NCI-H510A treated with DMSO at 0.1 percent for 48 hours (cell line): ENCODE measurements at places on chromosomes 12 and 14.

GRCh38 chr12:53173085-53173715 is 7.3 kb upstream of the ZNF740 start:
- DNase-seq: no peak

- no peak for DNase-seq
Observed at GRCh38 chr12:72406111-72406510, 133.9 kb downstream of the TRHDE start.

DNA sequence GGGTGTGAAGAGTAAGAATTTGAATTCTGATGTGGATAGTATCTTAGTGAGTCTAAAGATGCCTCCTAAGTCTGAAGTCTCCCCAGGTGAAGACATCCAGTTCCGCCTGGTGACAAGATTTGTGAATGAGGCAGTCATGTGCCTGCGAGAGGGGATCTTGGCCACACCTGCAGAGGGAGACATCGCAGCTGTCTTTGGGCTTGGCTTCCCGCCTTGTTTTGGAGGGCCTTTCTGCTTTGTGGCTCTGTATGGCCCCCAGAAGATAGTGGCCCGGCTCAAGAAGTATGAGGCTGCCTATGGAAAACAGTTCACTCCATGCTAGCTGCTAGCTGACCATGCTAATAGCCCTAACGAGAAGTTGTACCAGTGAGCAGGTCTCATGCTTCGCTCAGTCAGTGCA is 24.6 kb upstream of the AICDA start:
- DNase-seq: no peak

- DNase-seq: peak; percentile 50
Observed at GRCh38 chr14:91352053-91352452, 65.6 kb downstream of the CCDC88C start.

- DNase-seq: no peak
Observed at GRCh38 chr12:54405573-54405972, 13.5 kb downstream of the ITGA5 start.

DNA sequence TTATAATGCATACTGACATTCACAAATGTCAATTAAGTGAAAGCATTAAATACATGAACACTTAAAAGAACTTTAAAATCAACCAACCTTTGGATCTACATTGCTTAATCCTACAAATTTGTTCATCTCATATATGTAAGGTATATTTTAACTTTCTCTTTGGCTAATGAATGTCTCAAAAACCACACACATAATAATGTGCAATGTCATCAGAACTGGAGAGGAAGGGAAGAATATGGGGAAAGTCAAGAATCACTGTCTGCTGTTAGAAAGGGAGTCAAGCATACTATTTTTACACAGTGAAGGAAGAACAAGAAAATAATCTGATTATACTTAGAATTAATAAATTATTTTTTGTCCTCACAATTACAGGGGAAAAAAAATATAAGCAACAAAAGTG is 4.9 kb downstream of the GMFB start:
- DNase-seq: no peak

DNA sequence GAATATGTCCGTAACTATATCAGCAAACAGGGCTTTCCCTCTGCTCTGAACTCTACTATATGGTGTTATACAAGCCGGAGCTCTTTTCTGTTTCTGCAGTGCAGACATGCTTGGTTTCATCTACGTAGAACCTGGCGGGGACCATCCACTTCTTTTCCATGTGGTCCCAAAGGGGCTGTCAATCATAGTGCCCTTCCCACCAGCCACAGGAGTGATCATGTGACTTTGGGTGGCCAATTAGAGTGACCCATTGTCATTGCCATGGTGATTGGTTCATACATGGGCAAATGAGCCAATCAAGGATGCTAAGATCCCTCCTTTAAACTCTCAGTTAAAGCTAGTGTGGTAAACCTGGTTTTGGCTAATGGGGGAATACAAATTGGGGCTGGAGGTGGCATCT is 281.3 kb downstream of the TMEM132D start:
- DNase-seq: no peak

DNA sequence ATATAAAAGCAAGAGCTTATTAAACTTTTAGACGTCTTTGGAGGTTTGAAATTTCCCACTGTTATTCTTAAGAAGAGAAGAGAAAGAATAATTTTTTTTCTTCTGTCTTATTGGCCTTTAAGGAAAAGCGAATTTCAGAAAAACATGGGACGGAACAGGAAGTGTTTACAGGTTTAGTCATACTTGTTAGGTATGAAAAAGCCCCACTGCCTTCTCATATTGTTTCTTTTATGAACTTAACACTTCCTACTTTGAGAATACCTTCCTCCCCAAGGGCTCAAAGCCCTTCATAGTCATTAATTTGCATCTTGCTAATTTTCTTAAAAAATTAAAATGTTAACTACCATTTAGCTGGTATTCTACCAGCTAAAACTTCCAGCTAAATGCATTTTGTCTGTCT is 82.0 kb downstream of the ETV6 start:
- no peak for DNase-seq

GRCh38 chr14:61502459-61503093 is 181.2 kb downstream of the PRKCH start:
- DNase-seq: no peak

DNA sequence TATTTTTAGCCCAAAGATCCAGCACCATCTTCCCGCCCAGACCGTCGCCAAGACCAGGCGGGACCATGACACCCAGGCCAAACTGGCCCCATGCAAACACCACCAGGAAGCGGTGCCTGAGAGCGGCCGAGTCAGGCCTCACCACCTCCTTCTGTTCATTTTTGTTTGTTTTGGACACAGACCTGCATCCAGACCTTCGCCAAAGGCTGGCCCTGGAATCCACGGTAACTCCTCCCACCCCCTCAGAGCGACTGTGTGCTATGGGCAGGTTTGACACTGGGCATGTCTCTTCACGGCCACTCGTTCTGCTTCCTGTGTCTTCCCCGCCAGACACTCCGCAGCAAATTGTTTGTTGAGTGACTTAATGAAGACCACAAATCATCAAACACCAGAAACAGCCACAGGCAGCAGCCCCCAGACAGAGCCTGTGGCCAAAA is 47.1 kb downstream of the NCOR2 start:
- DNase-seq: peak; percentile 73

- no peak for DNase-seq
Observed at GRCh38 chr12:66047411-66048021, 83.0 kb downstream of the LLPH start.

DNA sequence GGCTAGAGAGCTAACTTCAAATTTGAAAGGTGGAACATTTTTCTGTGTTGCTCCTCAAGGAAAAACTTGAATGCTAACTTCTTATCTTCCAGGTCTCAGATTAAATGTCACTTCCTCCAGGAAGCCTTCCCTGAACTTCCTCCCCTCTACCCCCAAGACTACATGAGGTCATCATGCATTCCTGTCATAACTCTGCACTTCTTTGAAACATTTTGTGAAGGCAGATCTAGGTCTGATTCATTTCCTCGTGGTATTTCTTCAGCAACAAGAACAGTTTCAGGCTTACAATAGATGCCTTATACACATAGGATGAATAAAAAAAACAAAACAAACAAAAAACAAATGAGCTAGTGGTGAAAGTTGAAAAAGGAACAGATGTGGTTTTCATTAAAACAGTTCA is 97.1 kb upstream of the SRRM4 start:
- DNase-seq: no peak

- DNase-seq: no peak
Observed at GRCh38 chr14:52080808-52081755, 12.2 kb upstream of the NID2 start.

GRCh38 chr12:89797436-89797835 is 88.8 kb upstream of the ATP2B1 start:
- no peak for DNase-seq

DNA sequence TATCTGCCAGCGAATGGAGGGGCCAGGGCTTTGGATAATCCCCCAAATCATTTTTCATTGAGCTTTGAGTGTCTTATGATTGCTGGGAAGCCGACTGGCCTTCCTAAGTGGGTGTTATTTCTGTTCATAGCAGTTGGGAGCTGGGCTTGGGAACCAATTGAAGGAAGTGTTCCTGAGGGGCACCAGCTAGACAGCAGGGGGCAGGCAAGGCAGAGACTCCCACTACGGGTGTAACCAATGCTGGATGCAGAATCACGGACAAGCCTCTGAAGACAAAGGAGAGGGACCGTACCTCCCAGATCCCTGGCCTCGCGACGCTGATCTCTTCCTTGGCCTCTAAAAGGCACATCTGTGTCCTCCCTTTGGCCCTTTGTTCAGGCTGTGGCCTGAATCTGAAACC is 149.0 kb upstream of the PRMT8 start:
- peak; percentile 78 for DNase-seq

DNA sequence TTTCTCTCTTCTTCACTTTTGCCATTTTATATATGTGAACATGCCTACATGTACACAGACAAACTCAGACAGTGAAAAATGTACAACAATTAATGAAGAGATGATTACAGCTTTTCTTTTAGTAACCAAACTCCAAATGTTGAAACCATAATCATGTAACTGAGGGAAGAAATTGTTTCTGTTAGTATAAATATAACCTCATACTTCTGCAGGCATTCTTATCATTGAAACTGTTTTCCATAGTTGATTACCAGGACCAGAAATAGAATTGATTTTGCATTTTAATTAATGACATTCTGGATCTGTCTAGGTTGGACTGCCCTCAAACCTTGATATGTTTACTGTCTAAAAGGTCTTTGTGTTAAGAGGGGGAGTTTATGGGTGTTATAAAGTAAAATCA is 3.2 kb downstream of the ANO4 start:
- DNase-seq: no peak

GRCh38 chr12:51281202-51281924 is 11.1 kb upstream of the SMAGP start:
- DNase-seq: no peak

GRCh38 chr14:67933266-67933665 is 113.7 kb downstream of the RAD51B start:
- DNase-seq: no peak

DNA sequence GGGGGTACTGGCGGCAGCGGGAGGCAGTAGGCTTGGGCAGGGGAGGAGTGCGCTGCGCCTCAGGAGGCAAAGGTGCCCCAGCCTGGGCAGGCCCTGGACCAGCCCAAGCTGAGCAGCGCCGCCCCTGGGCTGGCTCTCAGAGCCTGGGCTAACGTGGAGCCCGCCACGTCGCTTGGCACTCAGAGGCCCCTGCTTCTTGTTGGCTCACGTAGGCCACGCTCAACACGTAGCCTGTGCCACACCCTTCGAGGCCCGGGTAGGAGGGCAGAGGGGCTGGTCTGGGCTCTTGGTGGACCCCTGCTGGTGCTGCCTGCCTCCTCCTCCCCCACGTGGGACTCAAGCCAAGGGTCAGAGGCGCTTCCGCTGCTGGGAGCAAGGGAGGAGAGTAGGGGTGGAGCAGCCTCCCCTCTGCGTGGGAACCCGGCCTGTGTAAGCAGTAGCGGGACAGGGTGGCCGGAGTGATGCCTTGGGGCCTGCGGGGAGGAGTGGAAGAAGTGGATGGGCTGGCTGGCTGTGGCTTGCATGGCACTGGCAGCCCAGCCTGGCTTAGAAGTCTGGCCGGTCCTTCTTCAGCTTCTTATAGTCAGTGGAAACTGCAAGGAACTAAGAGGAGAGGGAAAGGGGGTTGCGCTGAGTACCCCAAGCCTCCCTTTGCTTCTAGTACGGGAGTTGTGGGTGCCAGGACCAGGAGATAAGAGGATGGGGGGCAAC is 5.7 kb downstream of the SHMT2 start:
- no peak for DNase-seq

GRCh38 chr14:33532553-33532952 is 418.3 kb downstream of the EGLN3 start:
- no peak for DNase-seq

GRCh38 chr14:104240434-104241157 is 102.2 kb downstream of the KIF26A start:
- DNase-seq: peak; percentile 97

DNA sequence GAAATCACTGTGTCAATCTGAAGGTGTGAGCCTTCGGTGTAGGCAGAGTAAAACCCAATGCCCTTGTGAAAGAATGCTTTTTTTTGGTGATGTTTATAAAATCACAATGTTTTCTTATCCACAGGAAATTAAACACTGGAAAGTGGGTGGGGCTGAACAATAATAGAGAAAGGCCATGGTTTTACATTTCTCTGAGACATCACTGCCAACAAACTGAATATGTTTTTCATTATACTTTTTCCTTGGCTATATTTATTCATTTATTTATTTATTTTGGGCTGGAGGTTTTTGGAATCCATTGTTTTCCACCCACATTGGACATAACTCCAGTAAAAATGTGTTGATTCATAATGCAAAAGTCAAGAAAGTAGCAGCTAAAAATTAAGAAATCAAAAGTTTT is 16.9 kb downstream of the LRRK2 start:
- no peak for DNase-seq

GRCh38 chr12:96220902-96221301 is 26.7 kb downstream of the ELK3 start:
- no peak for DNase-seq

- no peak for DNase-seq
Observed at GRCh38 chr14:102805371-102805891, 28.2 kb downstream of the TRAF3 start.

DNA sequence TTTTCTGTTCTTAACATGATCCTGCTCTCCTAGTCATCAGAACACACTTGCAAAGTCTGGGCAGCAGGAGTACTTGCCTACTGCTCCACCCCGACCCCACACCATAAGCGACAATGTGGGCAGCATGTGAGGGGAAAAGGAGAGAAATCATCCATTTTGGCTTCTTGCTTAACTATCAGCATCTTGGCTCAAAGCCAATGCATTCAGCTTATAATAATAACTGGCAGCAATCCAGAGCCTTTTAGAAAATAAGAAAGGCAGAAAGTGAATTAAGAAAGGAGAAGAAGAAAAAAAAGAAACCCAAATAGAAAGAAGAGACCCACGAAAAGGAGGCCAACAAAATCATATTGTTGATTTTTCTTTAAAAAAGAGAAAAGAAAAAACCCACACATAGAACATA is 930.8 kb downstream of the BCL11B start:
- DNase-seq: no peak

GRCh38 chr12:14416658-14417057 is 51.2 kb downstream of the ATF7IP start:
- peak; percentile 23 for DNase-seq

DNA sequence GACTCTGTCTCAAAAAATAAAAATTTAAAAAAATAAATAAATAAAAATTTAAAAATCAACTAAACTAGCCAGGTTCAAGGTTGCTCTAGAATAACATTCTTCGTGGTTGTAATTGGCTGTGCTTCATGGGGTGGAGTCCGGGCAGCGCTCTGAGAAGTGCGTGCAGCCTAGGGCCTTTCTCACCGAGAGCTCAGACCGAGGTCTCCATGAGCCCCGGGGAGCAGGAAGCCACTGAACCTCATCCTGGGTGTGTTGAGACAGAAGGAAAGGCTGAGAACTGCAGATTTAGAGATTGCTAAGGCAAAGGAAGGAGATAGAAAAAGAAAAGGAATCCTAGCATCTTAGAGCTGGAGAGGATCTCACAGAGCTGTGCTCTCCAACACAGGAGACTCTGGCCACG is 14.7 kb downstream of the P2RX4 start:
- DNase-seq: no peak

- no peak for DNase-seq
Observed at GRCh38 chr14:75428230-75429104, 645 bp downstream of the JDP2 start.

DNA sequence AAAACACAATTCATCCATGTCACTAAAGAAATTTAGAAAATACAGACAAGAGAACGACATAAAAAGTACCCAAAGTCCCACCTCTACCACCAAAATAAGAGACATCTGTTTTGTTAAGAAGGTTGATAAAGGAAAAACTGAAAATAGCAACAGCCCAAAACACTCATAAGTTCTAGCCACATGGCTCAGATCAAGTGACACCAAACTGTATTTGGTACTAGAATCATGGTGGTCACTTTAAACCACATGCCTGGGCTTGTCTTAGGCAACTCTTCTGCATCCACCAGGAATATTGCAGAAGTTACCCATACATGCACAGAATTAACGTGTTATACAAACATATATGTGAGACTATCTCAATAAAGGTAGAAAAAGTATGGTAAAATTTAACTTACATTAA is 78.2 kb upstream of the GTF2A1 start:
- no peak for DNase-seq
